ENCODE measurements at places on chromosomes 4 and X. TPM values are rescaled to one million over a fixed set of nuclear protein-coding genes. Genes with fewer than 3 reads are reported as not detected.
A peak's percentile ranks its signal among the peaks of the same experiment; 100 is the strongest.

DNA sequence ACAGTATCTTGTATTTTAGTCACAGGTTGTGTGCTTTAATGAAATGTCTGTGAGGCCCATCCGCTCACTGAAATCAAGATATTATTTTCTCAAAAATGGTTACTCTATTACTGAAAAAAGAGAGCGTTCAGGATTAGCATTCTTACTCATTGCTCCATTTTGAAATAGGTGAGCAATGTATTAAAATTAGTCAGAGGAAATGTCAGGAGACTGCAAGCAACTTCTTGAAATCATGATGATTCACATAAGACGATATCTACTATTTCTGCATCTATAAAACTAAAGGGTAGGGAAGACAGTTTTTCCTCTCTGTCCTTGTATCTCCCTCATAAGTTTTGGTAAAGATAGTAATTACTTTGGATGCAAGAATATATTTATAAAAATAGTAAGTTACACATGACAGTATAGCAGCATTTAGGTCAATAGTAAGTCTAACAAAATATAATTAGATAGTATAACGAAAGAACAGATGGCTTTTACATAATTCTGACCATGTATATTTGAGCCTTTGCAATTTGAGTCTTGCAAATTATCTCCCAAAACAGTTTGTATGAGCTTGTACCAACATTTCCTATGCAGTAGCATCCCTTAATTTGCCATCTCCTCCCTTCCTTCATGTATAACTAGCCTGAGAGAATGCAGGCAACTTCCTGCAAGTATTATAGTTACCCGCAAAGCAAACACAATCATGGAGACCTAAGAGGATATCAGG lies 937.8 kb downstream of the PCDH7 start:
- no peak for DNase-seq

- DNase-seq: no peak
These were observed 38.2 kb upstream of the ABCG2 start for GRCh38 chr4:88196523-88197185.

DNA sequence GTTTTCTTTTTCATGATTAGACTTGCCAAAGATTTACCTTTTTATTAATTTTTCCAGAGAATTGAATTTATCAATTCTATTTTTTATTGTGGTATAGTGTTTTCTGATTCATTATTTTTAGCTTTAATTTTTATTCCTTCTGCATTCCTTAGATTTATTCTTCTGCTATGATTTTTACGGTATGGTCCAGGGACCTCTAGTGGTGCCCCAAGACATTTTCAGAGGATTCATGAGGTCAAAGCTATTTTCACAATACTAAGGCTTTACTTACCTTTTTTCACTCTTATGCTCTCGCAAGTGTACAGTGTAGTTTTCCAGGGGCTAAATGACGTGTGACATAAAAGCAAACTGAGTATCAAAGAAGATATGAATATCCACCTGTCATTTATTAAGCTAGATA lies 8.0 kb downstream of the RADX start:
- DNase-seq: peak; percentile 14

- DNase-seq: no peak
These were observed 31.1 kb downstream of the BMP15 start for GRCh38 chrX:50941638-50942037.

The FOXR2 gene
- total RNA-seq: not detected

The NFKB1 gene
- 29.6 TPM for total RNA-seq

- no peak for DNase-seq
These were observed 51.1 kb downstream of the SLC10A7 start for GRCh38 chr4:146470604-146471003.

- DNase-seq: no peak
These were observed 3.5 kb downstream of the ADH6 start for GRCh38 chr4:99215521-99215920.

DNA sequence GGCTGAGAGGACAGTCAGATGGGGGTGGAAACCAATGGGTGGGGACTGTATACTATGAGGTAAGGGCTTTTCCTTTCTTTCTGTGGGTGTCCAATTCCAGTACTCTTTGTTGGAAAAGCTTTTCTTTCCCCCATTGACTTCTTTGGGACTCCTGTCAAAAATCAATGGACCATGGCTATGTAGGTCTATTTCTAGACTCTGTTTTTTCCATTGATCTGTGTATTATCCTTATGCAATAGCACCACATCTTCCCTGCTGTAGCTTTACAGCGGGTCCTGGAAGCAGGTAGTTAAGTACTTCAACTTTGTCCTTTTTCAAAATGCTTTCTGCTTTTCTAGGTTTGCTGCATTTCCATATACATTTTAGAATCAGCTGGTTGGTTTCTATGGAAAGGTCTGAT lies 11.8 kb upstream of the CPLX1 start:
- DNase-seq: no peak

DNA sequence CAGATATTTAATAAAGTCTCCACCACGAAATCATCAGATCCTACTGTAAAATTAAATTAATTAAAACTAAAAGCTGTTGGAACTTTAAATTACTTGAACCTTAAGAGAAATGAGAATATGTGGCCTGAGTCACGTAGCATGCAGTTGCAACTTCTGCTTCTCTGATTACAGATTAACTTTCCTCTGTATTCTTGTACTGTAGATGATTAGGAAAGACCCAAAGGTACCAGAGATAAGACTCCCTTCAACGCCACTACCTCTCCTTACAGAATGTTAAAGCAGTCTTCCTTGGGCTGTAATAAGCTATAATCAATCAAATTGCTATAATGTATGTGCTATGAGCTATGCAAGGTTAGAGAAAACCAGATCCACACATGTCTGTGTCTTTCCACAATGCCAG lies 47.9 kb downstream of the FAM13A start:
- no peak for DNase-seq

GRCh38 chrX:39811376-39811775 lies 286.4 kb downstream of the BCOR start:
- no peak for DNase-seq

GRCh38 chrX:40282348-40282747 lies 184.6 kb upstream of the BCOR start:
- no peak for DNase-seq

DNA sequence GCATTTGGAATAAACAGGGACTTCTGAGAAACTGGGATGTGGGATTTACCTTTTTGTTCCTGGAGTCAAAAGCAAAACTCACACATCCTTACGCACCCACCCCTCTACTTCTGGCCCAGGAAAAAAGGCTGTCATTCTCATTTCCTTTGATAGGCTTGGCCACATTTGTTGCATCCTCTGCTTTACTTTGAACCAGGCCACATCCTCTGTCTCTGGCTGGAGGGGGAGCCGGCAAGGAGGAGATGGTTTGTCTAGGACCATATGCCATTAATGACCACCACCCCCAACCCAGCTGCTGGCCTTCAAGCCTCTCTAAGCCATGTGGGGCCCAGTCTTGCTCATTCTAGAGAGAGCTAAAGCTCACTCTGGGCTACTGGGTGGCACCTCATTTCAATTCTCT lies 64.5 kb downstream of the ATG4A start:
- DNase-seq: no peak

The SORCS2 gene
- 16.4 TPM for total RNA-seq

GRCh38 chrX:46992070-46992469 lies 79.8 kb downstream of the JADE3 start:
- DNase-seq: no peak

The NSUN7 gene
- total RNA-seq: not detected

GRCh38 chr4:6781561-6781960 lies 966 bp upstream of the KIAA0232 start:
- no peak for DNase-seq

The F8A2 gene
- not detected for total RNA-seq

The SCOC gene
- total RNA-seq: 56.7 TPM

DNA sequence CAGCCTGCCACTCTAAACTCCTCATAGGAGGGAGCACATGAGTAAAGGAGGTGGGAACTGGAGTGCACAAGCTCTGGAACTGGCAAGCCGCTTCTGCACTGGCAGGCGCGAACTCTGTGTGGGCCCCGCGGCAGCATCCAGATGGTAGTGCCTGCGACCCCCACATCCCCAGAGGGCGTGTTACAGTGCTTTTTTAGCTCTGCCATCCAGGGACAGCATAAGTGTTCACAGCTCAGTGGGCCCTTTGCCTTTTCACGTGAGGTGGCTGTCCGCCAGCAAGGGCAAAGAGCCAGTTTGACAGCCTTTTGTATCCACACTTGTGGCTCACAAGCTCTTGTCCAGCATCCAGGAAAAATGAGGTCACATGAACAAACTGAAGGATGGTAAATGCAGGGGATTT lies 581.6 kb upstream of the DIAPH2 start:
- no peak for DNase-seq

The RHOH gene
- 0.24 TPM for total RNA-seq

DNA sequence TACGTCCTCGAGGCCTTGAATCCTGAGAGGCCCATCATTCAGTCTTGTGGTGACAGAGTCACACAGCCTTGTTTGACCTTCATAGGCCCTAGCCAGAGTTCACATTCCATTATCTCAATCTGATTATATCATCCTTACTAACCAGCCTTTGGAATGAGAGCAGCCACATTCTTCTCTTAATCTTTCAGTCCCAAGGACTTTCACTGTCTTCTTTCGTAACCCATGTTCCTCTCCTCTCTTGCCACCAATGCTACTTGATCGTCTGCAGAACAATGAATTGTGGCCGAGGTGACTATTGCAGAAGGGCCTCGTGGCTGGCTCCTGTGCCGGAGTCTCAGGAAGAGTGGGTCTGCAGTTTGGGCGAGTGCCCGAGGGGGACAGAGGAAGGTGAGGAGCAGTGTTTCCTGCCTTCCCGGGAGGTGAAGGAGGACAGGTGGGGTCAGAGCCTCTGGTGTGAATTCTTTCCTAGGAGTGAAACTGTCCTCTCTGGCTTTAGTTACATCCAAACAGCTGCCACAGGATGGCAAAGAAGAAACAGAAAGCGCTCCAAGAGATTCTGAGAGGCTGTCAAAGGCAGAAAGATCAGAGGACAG lies 94.6 kb downstream of the LIMCH1 start:
- no peak for DNase-seq

DNA sequence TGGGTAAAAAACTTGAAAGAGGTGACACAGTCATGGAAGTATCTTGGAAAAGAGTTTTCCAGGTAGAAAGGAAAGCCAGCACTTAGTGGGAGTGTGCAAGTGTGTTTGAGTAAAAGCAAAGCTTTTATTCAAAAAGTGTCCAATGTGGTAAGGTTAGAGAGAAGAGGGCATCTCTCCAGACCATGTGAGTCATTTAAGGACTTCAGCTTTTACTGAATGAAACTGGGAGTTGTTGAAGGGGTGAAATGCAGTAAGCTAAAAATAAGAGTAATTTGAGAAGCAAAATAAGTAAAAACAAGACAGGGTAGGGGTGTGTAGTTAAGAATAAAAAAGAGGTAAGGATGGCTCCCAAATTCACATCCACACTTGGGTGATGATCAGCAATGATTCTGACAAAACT lies 238.9 kb downstream of the SLC7A11 start:
- DNase-seq: no peak

The MAGEE2 gene
- not detected for total RNA-seq

GRCh38 chr4:176964116-176964691 lies 171.5 kb upstream of the VEGFC start:
- no peak for DNase-seq

DNA sequence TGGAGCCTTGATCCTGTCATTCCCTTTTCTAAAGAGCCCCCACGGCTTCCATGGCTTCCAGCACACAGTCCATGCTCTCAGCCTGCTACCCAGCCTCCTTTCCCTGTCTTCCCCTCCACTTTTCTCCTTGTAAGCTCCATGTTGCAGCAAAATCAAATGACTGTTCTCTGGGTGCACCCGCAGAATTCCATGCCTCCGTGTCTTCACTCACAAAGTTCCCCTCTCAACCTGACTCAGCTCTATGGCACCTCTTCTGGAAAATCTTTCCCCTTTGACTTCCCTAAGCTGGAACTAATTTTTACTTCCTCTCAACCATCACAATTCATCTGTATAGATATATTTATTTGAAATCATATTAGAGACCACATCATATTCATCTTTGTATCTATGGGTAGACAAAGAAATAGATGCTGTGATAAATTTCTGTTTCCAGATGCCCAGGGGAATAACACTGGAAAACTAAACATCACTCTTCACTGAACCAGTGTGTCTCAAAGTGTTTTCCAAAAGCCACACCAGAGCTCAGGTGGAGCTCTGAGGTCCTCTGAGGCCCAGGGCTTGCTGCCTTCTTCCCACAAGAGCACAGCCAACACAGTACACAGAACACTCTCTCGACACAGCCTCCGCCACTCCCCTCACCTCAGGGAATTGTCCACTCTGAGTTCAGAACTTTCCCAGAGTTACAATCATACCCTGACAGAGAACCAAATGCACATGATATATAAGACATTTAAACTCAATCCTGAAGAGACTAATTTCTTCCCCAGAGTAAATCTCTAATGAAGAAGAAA lies 3.3 kb downstream of the SETD7 start:
- peak; percentile 20 for DNase-seq

GRCh38 chr4:88618782-88619485 lies 26.7 kb downstream of the HERC3 start:
- no peak for DNase-seq

DNA sequence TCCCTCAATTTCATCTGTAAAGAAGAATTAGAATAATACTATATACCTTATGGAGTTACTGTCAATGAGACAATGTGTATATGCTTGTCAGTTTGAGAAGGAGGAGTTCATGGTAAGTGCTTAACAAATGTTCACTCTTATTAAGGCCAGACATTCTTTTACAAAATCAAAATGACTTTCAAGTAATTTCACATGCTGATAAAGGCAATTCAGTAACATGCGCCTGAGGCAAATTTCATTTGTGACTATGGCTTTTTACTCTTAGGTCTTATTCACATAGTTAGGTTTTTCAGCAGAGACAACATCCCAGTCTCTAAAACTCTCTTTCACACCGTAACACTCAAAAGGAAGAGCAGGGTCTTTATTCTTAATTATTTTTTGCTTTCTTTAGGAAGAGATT lies 174.4 kb downstream of the CAMK2D start:
- DNase-seq: no peak

The HS3ST1 gene
- 0.26 TPM for total RNA-seq

DNA sequence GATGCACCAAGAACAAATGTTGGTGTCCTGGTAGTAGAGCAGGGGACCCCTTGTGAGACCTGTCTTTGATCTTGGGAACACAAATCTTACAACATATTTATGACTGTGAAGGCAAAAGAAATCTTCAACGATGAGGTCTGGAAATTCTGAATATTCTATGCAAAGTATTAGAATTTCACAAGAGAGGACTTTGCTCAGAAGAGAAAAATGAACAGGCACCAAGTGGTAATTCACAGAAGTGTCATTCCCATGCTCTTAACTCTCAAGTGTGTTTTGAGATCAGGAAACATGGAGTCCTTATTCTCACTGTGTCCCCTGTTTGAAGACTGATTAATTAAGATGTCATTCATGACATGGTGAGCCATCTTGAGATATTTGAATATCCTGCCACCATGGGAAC lies 52.5 kb downstream of the COQ2 start:
- no peak for DNase-seq

The ZDHHC15 gene
- total RNA-seq: not detected

The PNPLA4 gene
- 26.7 TPM for total RNA-seq

Measured in Caki2 (cell line).